ENCODE measurements at places on chromosomes 1 and 21. TPM values are rescaled to one million over a fixed set of nuclear protein-coding genes. Genes with fewer than 3 reads are reported as not detected.

Gene PRDM16
- 21.9 TPM for total RNA-seq

Gene MFN2
- total RNA-seq = 77.6 TPM

Gene TCEA3
- 46.3 TPM for total RNA-seq

Gene MATN1
- total RNA-seq = 0.13 TPM

Gene PROK1
- total RNA-seq = not detected

Gene HRNR
- not detected for total RNA-seq

Gene DMRTB1
- total RNA-seq = not detected

Gene RPS27
- total RNA-seq = 1,447 TPM

Gene DAP3
- total RNA-seq = 85.2 TPM

Gene MAEL
- total RNA-seq = 0.54 TPM

Gene NBPF3
- total RNA-seq = 12.0 TPM

Gene ST7L
- 20.6 TPM for total RNA-seq

Gene TMEM50B
- 87.6 TPM for total RNA-seq

Gene SLFNL1
- total RNA-seq = 0.50 TPM

Gene AK4
- 47.6 TPM for total RNA-seq

Gene KRTAP13-2
- total RNA-seq = not detected

Gene BMP8B
- 4.9 TPM for total RNA-seq

Gene KRTAP12-2
- not detected for total RNA-seq

Gene CLDN8
- total RNA-seq = 7.1 TPM

Gene MARK1
- 5.3 TPM for total RNA-seq

Gene PGLYRP4
- not detected for total RNA-seq

Gene FALEC
- total RNA-seq = not detected

Gene MSH4
- 0.41 TPM for total RNA-seq

Gene KLF17
- not detected for total RNA-seq

Gene BRDT
- total RNA-seq = not detected

Gene GBP1
- 17.9 TPM for total RNA-seq

Gene PRAMEF2
- total RNA-seq = not detected

Gene KRTAP11-1
- total RNA-seq = not detected

Gene KIAA1614
- 12.3 TPM for total RNA-seq

Gene NR0B2
- 0.79 TPM for total RNA-seq

Gene FCRLB
- 2.3 TPM for total RNA-seq

Gene ZYG11A
- 0.28 TPM for total RNA-seq

Gene PYGO2
- 32.8 TPM for total RNA-seq

Gene TBCE
- 15.1 TPM for total RNA-seq

Gene RALGPS2
- 32.8 TPM for total RNA-seq

Gene REN
- 32.4 TPM for total RNA-seq

Gene RXRG
- total RNA-seq = 0.44 TPM

Gene ST6GALNAC5
- total RNA-seq = 0.50 TPM

Gene LHX8
- not detected for total RNA-seq

Gene PLEKHN1
- 14.3 TPM for total RNA-seq

Gene SLC25A44
- total RNA-seq = 28.1 TPM

Gene SERTAD4
- total RNA-seq = 9.2 TPM

Gene AIRE
- 0.25 TPM for total RNA-seq

Gene SYT2
- 0.19 TPM for total RNA-seq

Gene LCE1A
- not detected for total RNA-seq

Gene KCNE1
- total RNA-seq = 2.5 TPM

Gene ANGPTL3
- 0.41 TPM for total RNA-seq

Gene EDN2
- total RNA-seq = 2.9 TPM

Gene LINGO4
- total RNA-seq = 0.41 TPM

Gene LCE2C
- not detected for total RNA-seq

Gene C1orf210
- 21.1 TPM for total RNA-seq

Gene PRPF38A
- total RNA-seq = 46.7 TPM

Gene GPR3
- total RNA-seq = 0.38 TPM

Gene CFAP74
- total RNA-seq = not detected

All from kidney (tissue), 22 donors.